Thoracic aorta (tissue), 2 donors: ENCODE measurements at places on chromosomes 3 and 15.

- H3K4me3 ChIP-seq = no peak overlapping the region
- no peaks in the 10 kb centered on the region for H3K27me3 ChIP-seq
- peaks cover 24% of the 10 kb centered on the region for H3K36me3 ChIP-seq
- H3K27ac ChIP-seq = no peak overlapping the region
These were observed 25.7 kb upstream of the PPP4R2 start for GRCh38 chr3:72970942-72971341.

GRCh38 chr3:108661699-108662098 is 72.2 kb downstream of the DZIP3 start:
- no peaks in the 10 kb centered on the region for H3K4me1 ChIP-seq
- no peak overlapping the region for H3K27ac ChIP-seq
- peak overlapping the region; percentile 18 for H3K4me3 ChIP-seq
- H3K36me3 ChIP-seq = no peaks in the 10 kb centered on the region

DNA sequence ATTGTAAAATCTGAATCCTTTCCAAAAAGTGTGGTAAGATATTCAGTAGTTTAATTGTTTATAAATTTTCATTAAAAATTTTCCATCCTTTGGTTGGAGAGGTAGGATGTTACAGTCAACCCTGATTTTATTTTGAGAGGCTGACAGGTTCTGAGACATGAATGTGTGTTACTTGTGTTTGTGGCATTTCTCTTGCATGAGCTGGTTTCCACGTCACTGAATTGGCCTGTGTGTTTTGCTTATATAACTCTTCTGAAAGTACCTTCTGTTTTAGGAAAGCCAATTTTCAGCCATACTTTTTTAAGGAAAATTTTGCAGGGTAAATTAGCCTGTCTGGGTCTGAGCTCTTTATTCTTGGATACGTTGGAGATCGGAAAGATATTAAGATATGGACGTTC is 30.7 kb downstream of the PXYLP1 start:
- peak overlapping the region; percentile 20 for H3K4me3 ChIP-seq
- no peaks in the 10 kb centered on the region for H3K36me3 ChIP-seq
- no peaks in the 10 kb centered on the region for H3K27me3 ChIP-seq

GRCh38 chr3:173066044-173067004 is 74.7 kb downstream of the SPATA16 start:
- H3K27me3 ChIP-seq = no peaks in the 10 kb centered on the region
- no peaks in the 10 kb centered on the region for H3K36me3 ChIP-seq
- no peaks in the 10 kb centered on the region for H3K4me1 ChIP-seq
- DNase-seq = no peak
- H3K4me3 ChIP-seq = no peak overlapping the region

GRCh38 chr3:132726341-132726823 is 4.2 kb upstream of the NPHP3 start:
- no peaks in the 10 kb centered on the region for H3K27me3 ChIP-seq
- H3K4me3 ChIP-seq = no peak overlapping the region
- DNase-seq = no peak
- H3K27ac ChIP-seq = no peak overlapping the region
- H3K4me1 ChIP-seq = peaks cover under 1% of the 10 kb centered on the region
- H3K36me3 ChIP-seq = no peaks in the 10 kb centered on the region

GRCh38 chr3:197028728-197029510 is 698 bp downstream of the MELTF start:
- DNase-seq = no peak
- H3K4me3 ChIP-seq = peak overlapping the region; percentile 75
- peaks cover 25% of the 10 kb centered on the region for H3K4me1 ChIP-seq
- H3K27me3 ChIP-seq = peaks cover 4% of the 10 kb centered on the region

DNA sequence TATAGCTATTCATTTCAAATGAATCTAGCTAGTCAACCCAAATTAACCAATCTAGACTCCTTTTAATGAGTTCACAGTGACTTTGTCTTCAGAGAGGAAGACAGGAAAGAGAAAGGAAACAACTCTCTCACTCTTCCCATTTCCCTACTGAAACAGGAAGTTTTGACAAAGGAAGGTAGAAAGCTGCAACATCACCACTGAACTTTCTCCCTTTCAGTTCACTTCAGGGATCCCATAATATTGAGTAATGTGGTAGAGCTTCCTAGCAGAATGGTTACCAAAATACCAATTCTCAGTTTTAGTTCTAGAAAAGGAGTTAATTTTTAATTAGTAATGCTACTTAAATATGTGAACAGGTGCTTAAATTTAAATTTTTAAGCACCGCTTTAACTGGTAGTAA is 7.5 kb downstream of the VPS13C start:
- H3K27me3 ChIP-seq = no peaks in the 10 kb centered on the region
- DNase-seq = no peak
- H3K27ac ChIP-seq = no peak overlapping the region
- no peak overlapping the region for H3K4me3 ChIP-seq

DNA sequence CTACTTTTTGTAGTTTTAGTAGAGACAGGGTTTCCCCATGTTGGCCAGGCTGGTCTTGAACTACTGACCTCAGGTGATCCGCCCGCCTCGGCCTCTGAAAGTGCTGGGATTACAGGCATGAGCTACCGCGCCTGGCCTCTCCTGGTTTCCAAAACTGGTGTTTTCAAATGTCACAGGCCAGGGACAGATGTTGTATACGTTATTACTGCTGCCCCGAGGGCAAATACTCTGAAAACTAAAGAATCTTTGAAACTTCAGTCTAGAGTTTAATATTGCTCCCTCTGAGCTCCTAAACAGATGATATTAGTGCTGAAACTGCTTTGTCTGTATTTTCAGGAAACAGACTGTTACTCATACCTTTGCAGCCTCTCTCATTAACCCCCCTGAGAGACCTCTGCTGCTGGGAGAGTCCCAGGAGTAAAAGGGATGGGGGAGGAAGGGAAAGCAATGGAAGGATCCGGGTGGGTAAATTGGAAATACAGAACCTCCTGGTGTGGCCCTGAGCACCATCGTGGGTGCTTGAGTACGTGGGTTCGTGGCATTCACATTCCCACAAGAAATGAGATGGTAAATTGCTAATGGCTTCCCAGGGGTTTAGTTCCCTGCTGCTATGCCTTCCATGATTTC is 96.3 kb upstream of the IGF1R start:
- no peak overlapping the region for H3K4me3 ChIP-seq
- H3K27me3 ChIP-seq = no peaks in the 10 kb centered on the region
- H3K36me3 ChIP-seq = no peaks in the 10 kb centered on the region

GRCh38 chr3:188505911-188506310 is 352.0 kb downstream of the LPP start:
- H3K27ac ChIP-seq = no peak overlapping the region
- peaks cover 43% of the 10 kb centered on the region for H3K4me1 ChIP-seq
- no peak for DNase-seq
- no peaks in the 10 kb centered on the region for H3K27me3 ChIP-seq

GRCh38 chr15:71426792-71427191 is 311.5 kb downstream of the THSD4 start:
- H3K27ac ChIP-seq = no peak overlapping the region
- no peak overlapping the region for H3K4me3 ChIP-seq
- DNase-seq = no peak
- H3K27me3 ChIP-seq = no peaks in the 10 kb centered on the region
- peaks cover 22% of the 10 kb centered on the region for H3K4me1 ChIP-seq

DNA sequence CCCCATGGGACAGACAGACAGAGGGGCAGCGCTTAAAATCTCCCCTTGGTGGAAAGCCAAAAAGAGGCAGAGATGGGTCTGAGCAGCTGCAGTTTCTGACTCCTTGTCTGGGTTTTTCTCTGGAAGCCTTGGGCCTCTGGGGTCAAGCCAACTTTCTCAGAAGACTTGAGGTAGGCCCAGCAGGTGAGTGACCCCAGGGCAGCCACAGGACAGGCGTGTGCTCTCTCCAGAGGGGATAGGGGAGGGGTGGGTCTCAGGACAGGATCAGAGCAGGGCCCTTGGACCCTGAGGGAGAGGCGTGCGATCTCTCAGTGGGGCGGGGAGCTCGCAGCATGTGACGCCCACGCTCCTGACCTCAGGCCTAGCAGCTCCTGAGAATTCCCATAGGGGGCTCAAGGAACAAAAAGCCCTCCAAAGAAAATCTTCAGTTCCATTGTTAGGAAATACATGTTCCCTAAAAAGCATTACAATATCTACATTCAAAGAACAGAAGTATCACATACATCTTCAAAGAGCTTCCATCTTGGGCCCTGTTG is 34.6 kb upstream of the DUSP7 start:
- H3K36me3 ChIP-seq = no peaks in the 10 kb centered on the region
- H3K27ac ChIP-seq = peak overlapping the region; percentile 95
- H3K4me1 ChIP-seq = peaks cover 63% of the 10 kb centered on the region
- H3K4me3 ChIP-seq = no peak overlapping the region
- DNase-seq = no peak
